ENCODE measurements at places on chromosomes 12 and 14. TPM values are rescaled to one million over a fixed set of nuclear protein-coding genes. Genes with fewer than 3 reads are reported as not detected.
A peak's percentile ranks its signal among the peaks of the same experiment; 100 is the strongest.

DNA sequence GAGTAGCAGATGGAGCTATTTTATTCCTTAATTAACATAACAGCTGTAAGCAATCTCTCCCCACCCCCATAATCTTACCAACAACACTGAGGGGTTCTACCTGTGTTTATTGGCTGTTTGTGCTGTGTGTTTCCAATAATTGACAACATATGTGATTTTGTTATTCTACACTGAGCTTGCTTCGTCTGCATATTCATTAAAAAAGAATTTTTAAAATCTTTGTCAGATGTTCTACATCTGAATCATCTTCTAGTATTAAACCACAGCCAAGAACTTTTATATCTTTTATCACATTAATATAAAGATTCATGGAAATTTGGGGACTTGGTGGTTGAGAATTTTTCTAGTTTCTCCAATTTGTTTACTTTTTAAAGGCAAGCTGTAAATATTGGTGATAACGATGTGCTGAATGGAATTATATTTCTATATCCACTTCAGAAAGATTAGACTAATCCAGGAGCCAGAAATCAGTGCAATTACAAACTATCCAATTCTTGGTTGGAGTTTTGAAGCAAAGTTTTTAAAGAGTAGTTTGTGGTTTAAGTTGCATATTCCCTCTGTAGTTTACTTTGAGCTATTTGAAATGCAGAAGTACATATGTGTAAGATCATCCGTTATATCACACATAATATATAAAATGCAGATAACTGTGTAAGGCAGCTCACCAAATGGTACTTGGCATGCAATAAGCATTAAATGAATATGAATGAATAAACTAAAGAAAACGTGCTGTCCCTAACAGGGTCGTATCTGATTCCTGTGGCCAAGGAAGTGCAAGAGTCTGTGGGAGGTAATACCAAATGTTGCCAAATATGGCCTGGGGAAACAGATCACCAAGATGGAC, 206.9 kb downstream of the PELI2 start:
- DNase-seq, result no peak

GRCh38 chr14:105143451-105144025, 25.0 kb downstream of the JAG2 start:
- DNase-seq, result no peak

Gene OASL
- polyA plus RNA-seq, result 0.90 TPM

Gene TCL1A
- not detected for polyA plus RNA-seq

Gene AICDA
- 0.05 TPM for polyA plus RNA-seq

Gene GRIN2B
- polyA plus RNA-seq, result 2.9 TPM

Gene PLEKHA5
- polyA plus RNA-seq, result 7.6 TPM

DNA sequence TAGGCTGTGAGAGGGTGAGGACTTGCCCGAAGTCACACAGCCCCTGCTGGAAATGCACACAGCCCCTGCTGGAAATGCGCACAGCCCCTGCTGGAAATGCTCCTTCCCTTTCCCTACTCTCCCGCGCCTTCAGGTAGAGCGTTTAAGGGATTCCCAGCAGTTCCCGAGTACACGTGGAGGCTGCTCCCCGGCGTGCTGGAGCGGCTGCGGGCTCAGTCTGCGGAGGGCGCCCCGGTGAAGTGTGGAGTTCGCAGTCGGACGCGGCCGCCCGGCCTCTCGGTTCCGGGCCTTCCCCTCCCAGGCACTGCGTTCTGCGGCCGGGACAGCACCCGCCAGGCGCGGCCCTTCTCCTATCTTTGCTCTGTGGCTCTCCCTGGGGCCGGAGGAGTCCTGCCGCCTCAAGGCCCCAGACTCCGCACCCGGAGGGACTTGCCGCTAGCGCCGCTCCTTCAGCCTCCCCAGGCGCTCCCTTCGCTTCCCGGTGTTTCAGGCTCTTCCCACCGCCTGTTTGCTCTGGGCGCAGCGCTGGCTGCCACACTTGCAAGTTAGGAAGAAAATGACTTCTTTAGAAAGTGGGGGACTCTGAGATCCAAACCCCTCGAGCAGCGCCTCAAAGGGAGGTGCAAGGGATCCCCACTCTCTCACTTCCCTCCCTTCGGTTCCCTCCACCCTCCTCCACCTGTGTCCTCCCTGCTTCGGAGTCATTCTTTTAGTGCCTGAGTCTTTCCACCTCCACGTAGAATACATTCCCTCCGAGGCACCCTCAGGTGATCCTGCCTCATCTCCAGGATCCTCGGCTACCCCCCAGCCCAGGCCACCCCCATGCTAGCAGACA, 8.3 kb upstream of the TBX5 start:
- DNase-seq, result no peak

Gene TEX22
- polyA plus RNA-seq, result 0.26 TPM

Gene PLXNC1
- polyA plus RNA-seq, result 0.12 TPM

DNA sequence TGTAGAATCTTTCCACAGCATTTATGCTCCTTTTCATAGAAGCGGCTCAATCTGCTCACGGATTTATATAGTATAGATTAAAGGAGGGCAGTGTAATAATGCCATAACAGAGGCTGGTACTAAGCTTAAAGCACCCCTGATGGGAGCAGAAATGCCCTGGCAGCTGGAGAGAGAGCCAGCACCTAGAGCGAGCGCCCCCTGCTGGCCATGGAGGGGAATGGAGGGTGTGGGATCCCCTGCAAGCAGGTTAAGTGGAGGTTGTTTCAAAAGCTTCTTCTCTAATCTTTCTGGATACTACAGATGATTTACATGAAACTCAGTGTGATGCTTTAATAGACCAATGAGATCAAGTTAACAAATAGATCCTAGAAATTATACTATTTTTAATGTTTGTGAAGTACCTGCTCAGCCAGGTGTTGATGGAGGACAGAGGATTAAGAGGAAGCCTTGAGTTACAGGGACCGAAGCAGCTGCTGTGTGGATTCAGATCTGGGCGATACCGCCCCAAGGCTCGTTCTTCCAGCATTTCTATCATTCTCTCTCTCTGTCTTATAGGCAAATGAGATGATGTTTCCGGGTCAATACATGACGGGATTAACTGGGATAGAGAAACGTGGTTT, 1519.3 kb upstream of the TMEM132C start:
- peak; percentile 40 for DNase-seq

DNA sequence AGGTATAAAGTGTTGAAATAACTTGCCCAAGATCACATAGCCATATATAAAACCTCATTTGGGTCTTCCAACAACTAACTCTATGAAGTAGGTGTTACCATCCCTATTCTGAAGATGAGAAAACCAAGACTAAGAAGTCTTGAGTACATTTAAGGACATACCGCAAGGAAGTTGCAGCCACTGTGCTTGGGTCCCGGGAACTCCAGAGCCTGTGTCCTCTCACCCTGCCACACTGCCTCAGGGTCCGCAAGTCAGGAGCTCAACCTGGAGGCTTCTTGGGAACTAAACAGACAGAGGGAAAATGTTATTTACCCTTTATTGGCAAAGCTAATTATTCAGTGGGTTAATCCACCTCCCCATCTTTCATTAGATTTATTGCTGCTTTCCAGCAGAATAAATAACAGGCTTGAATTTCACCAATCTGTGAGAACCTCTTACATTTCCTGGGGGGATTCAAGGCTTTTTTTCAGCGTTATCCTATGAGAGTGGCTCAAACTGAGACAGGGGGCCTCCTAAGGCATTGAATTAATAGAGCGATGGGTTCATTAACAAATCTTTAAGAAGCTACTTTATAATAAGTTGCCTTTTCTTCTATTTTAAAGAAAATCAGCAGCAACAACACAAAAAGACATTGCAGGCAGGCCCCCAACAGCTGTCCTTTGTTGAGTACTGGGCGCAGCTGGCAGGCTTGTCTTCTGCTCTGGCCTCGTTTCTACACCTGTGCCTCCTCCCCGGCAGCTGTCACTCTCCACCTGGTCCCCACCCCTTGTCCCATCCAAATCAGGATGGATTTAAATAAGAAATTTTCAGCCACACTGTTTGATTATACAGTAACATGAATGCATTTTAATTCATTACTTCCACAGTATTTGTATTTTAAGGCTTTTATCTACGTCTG, 25.3 kb downstream of the PHLDA1 start:
- no peak for DNase-seq

DNA sequence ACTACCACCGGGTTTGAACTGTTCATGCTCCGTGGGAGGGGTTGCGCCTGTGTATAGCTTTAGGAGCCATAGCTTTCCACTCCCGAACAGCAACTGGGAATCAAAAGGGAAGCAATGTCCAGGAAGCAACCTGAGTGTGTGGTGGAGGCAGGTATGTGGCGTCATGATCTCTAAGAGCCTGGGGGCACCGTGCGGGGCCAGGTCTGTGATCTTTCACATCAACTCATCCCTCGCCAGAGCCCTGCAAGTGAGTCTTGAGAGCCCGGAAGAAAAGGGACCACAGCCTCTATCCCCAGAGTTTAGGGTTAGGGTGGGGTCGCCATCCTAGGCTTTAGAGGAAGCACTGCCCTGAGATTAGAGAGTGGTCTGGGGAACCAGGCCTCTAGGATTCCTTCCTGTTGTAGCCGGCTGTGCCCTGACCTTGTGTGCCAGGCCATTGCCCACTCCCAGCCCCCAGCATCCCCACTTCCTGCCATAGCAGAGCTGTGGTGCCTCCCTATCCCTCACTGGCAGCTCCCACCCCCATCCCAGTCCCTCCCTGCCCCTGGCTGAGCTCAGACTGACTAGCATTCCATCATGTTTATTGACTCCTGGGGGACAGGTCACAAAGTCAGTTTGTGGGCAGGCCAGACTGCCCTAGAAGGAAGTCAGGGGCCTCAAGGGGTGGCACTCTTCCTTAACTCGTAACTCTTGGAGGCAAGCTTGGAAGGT, 745 bp upstream of the ADCY4 start:
- DNase-seq, result no peak

GRCh38 chr14:30317729-30318128, 241.2 kb upstream of the G2E3 start:
- no peak for DNase-seq

Gene NYNRIN
- polyA plus RNA-seq, result 0.17 TPM

Gene SALL2
- polyA plus RNA-seq, result 3.5 TPM

GRCh38 chr12:72521326-72521725, 249.2 kb downstream of the TRHDE start:
- no peak for DNase-seq

- DNase-seq, result no peak
Observed at GRCh38 chr14:91333650-91334039, 84.0 kb downstream of the CCDC88C start.

- DNase-seq, result no peak
Observed at GRCh38 chr12:1587927-1588574, 6.3 kb downstream of the FBXL14 start.

DNA sequence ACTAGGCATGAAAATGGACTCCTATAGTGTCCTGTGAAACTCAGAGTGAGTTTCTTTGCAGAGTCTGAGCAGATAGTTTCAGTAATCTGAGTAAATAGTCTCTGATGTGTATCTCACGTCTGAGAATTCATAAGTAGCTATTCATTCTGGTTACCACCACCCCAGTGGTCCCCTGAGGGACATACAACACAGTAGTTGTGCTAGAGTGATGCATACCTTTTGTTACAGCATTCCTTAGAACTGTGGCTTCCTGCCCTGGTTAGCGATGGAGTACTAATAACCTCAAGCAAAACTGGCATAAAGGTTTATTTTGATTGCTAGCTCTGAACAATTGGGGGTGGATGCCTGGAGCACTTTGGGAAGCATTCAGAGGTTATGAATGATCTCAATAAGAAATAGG, 114.7 kb downstream of the DAAM1 start:
- DNase-seq, result no peak

- DNase-seq, result no peak
Observed at GRCh38 chr12:14396071-14396470, 30.6 kb downstream of the ATF7IP start.

Gene KRT3
- polyA plus RNA-seq, result not detected

GRCh38 chr14:67704484-67705089, 2.9 kb downstream of the RDH12 start:
- DNase-seq, result peak; percentile 74

- DNase-seq, result no peak
Observed at GRCh38 chr14:75612157-75612556, 33.7 kb downstream of the FLVCR2 start.

DNA sequence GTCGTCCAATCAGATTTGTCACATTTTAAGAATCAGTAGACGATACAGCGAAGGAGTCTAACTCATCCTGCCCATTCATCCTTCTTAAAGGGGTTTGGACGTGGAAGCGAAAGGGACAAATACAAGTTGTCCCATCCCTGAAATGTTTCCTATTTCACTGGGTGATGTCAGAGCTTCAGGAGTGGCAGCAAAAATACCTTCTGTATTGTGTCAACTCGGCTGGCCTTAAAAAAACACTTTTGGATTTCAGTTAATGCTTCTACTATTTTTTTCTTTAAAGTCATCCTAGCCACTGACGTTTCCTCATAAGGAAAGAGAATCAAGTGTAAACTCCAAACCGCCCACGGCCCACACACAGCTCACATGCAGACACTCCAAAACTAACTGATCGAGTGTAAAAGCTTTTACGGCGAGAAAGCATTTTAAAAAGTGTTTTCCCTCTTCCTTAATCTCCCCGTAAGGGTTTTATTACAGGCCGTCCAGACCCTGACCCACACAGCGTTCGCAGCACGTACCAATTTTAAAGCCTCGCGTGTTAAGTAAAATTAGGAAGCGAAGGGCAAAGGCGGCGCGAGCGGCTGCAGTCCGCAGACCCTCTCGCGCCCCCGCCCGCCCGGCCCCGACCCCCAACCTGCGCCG, 593 bp downstream of the CFL2 start:
- DNase-seq, result no peak

DNA sequence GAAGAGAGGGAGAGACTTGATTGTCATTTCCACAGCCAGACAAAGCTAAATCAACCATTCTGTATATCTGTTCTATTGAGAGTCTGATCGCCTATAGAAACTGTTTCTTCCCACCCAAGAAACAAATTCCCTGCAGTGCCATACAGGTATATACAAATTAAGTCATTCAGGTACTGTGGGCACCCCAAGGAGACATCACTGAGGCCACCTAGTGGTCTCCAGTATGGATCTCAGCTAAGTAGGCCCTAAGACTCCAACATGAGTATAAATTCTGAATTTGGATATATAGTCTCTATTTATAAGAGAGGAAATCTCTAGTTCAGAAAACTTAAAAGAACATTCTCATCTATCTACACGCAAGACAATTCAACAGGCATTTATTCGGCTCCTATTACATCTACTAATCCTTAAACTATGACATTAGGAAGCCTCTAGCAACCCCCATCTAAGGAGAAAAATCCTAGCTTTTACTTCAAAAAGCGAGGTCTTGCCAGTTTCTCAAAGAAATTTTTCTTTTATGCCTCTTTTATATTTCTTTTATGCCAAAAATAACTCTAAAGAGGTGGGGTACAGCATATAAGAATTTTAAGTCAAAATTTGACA, 62.6 kb downstream of the DCAF5 start:
- peak; percentile 35 for DNase-seq

DNA sequence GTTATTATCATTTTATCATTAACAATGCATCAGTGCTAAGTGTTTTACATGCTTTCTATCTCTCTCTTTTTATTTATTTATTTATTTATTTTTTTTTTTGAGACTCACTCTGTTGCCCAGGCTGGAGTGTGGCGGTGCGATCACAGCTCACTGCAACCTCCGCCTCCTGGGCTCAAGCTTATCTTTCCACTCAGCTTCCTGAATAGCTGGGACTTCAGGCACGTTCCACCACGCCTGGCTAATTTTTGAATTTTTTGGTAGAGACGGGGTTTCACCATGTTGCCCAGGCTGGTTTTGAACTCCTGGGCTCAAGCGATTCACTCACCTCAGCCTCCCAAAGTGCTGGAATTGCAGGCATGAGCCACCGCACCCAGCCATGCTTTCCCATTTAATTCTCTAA, 3.9 kb upstream of the BTG1 start:
- no peak for DNase-seq

Gene CCDC60
- polyA plus RNA-seq, result not detected
